ENCODE measurements at places on chromosomes 2 and 18.

DNA sequence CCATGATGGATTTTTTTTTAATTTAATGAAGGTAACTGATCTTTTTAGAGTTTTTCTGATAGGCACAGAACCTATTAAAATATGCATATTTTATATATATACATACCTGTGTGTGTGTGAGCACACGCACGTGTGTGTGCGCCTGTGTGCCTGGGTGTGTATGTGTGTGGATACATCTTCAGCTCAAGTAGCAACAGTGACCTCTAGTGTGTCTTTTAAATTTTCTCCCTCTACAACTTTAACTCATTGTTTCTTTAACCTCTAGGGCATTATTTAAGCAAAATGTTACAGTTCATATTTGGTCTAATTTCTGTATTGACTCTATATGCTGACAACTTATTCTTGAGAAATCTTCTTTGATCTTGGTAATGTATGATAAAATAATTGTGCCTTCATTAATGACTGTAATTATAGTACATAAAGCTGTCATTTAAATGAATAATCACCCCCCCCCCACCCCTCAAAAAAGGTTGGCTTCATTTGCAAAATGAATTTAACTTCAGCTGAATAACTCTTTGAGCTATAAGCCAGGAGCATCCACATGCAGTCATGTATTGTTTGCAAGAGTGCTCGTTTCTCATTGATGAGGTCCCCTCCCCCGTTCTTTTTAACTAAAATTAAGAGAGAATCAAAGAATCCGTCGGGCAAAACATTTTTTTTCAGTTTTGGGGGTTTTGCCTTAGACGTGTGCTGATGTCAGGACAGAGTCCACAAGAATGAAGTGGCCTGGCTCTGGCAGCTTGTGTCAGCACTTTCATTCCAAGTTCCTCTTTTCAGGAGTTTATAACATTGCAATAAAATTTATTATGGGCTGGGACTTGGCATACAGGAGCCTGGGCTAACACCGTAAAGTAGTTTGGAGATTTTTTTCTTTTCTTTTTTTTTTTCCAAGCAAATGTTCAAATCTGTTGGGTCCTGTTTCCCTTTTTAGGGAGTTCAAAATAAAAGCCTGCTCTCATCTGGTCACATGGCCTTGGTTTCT lies 80.0 kb downstream of the ETAA1 start:
- DNase-seq = peak; percentile 1

DNA sequence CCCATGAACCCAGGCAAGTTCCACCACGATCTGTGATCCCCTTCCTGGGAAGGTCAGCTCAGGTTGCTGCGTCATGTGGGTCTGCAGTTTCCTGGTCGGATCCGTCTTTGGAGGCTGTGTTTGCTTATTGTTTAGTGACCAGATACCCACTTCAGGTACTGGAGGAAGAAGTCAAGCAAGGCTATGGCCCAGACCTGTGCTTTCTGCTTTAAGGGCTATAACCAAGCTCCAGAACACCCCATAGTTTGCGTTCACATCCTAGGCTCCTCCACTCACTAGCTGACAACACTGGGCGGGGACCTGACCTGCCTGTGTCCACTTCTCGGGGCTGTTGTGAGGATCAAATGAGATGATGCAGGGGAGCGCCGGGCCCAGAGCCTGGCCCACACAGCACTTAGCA lies 44.0 kb downstream of the MAL start:
- DNase-seq = no peak

DNA sequence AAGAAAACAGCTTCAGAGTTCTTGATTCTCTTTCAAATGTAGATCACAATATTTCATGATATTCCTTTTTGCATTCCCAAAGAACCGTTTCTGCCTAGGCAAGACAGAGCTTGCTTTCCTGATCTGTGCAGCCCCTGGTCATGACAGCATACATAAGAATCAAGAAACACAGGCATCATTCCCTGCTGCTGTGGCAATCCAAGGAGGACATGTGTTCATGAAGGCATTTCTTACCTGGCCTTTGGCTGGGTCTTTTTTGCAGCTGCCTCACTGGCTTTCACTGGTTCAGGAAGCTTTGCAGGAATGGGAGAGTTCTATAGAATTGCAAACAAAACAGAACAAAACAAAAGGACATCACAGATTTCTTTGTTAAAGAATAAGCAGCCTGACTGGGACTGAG lies 87.6 kb upstream of the NFU1 start:
- DNase-seq = no peak

GRCh38 chr2:126893606-126894005 lies 5.1 kb upstream of the TEX51 start:
- no peak for DNase-seq

- no peak for DNase-seq
Measured at GRCh38 chr2:11742702-11743357, 3.6 kb upstream of the LPIN1 start.

DNA sequence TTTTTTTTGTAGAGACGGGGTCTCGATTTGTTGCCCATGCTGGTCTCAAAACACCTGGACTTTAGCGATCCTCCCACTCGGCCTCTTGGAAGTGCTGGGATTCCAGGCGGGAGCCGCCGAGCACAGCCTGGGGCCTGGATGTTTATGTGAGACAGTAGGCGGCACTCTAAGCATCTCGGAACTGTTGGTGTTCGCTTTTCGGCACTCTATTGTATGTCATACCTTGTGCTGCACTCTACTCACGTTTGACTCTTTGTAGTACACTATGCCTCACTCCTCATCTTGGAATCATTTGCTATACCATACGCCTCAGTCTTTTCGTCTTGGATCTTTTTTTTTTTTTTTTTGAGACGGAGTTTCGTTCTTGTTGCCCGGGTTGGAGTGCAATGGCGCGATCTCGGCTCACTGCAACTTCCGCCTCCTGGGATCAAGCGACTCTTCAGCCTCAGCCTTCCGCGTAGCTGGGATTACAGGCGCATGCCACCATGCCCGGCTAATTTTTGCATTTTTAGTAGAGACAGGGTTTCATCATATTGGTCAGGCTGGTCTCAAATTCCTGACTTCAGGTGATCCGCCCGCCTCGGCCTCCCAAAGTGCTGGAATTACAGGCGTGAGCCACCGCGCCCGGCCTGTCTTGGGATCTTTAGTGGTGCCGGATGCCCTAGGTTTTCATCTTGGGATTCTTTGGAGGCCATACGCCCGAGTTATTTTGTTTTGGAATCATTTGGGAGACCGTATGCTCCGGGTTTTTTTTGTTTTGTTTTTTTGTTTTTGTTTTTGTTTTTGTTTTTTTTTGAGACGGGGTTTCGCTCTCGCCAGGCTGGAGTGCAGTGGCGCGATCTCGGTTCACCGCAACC lies 24.2 kb upstream of the ZDBF2 start:
- DNase-seq = no peak

Data from activated CD8-positive, alpha-beta T cell treated with anti-CD3 and anti-CD28 coated beads for 36 hours (primary cell).